Upper lobe of right lung (tissue), 1 donor: ENCODE measurements at places on chromosomes 12 and 14.

GRCh38 chr12:11684393-11684792, 34.9 kb downstream of the ETV6 start:
- DNase-seq = no peak

- DNase-seq = no peak
Observed at GRCh38 chr12:18797604-18798003, 59.7 kb downstream of the CAPZA3 start.

GRCh38 chr12:2836574-2836973, 1.7 kb upstream of the NRIP2 start:
- no peak for DNase-seq

- no peak for DNase-seq
Observed at GRCh38 chr14:92392711-92393110, 69.7 kb downstream of the SLC24A4 start.

GRCh38 chr14:100589071-100589759, 2.0 kb upstream of the BEGAIN start:
- peak; percentile 30 for DNase-seq

DNA sequence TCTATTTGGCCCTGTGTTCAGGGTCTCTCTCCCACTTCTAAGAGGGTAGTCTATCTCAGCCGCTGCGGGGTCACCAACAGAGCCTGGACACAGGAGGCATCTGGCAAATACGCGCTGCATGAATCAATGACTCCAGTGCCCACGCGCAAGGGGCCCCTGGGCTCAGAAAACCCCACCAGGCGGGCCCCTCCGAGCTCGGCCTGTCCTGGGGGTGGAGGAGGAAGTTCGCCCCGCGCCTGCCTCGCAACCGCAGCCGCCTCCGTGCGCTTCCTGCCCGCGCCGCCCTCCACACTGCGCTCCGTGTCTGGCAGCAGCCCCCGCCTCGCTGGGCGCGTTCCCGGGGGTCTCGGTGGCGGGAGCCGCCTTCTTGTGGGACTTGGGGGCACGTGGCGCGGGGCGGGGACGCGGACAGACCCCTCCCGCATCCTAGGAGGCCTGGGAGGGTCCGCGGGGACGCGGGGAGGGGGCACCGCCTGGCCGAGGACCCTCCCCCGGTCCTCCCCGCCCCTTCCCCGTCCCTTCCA, 811 bp upstream of the FBRSL1 start:
- DNase-seq = peak; percentile 82

DNA sequence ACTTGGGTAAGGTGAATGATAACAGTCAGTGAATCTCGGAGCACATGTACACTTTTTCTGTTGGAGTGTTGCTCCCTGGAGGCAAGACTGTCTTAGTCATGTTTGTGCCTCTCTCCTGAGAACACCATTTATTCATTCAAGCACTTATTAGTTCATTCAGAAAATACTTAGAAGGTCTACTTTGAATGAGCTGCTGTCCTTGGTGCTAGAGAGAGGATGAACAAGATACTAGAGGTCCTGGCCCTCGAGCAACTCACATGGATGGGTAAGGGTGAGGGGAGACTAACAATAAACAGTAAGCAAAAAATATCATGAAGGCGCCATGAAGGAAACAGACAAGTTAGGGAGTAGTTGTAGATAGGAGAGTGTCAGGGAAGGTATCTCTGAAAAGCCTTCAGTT, 17.1 kb upstream of the SAMD4A start:
- DNase-seq = no peak

DNA sequence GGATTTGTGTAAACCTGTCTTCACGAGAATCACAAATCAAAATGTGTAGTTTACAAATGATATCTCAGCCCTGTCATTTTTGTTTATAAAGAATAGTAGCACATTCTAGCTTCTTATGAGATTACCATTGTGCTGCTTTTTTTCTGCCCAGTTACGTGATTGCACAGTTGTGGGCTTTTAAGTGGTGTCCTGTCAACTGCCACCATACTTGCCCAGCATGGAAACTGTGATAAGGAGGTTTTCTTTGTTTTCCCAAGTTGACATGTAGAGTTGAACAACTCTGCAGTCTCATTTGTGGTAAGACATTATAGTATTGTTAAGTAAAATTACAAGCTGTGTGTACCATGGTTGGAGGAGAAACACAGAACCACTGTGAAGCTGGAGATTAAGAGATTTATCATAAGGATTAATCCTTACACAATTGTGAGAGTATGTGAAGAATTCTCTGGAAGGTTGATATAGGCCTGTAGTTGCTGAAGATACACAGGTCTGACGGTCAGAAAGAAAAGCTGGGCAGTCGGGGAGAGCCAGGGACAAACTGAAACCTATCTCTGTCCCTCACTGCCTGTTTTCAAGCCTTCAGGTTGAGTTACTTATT, 12.2 kb downstream of the CHURC1 start:
- DNase-seq = no peak

DNA sequence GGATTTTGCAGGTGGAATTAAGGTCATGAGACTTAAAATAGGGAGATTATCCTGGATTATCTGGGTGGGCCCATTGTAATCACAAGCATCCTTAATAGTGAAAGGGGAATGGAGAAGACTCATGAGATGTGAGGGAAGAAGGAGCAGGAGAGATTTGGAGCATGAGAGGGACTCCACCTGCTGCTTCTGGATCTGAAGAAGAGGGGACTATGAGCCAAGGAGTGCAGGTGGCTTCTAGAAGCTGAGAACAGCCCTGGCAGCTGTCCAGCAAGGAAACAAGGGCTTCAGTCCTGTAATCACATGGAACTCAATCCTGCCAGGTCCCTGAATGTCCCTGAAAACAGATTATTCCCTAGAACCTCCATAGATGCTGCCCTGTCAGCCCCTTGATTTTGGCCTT, 67.8 kb downstream of the PELI2 start:
- no peak for DNase-seq

DNA sequence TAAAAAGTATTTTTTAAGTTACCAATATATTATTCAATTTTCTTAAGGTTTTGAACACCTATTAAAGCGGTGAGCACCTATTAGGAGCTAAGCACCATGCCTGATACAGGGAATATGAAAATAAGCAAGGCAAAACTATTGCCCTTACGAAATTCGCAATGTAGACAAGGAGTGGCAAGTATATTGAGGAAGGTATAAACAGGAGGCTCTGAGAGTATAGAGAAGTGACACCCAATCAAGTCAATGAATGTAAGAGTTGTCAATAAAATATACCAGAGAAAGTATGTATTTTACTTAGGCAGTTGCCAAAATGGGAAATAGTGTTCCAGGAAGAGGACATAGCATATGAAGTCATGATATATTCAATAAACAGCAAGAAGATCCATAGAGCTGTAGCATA, 57.2 kb downstream of the LRP6 start:
- DNase-seq = no peak

GRCh38 chr14:41806366-41806975, 199.8 kb downstream of the LRFN5 start:
- no peak for DNase-seq

GRCh38 chr14:65287264-65288131, 125.0 kb upstream of the FUT8 start:
- no peak for DNase-seq

- DNase-seq = no peak
Observed at GRCh38 chr12:58143498-58143995, 202.2 kb downstream of the ATP23 start.

GRCh38 chr12:54549774-54550451, 512 bp downstream of the PDE1B start:
- no peak for DNase-seq

GRCh38 chr12:108312073-108312659, 26.9 kb downstream of the CMKLR1 start:
- no peak for DNase-seq

DNA sequence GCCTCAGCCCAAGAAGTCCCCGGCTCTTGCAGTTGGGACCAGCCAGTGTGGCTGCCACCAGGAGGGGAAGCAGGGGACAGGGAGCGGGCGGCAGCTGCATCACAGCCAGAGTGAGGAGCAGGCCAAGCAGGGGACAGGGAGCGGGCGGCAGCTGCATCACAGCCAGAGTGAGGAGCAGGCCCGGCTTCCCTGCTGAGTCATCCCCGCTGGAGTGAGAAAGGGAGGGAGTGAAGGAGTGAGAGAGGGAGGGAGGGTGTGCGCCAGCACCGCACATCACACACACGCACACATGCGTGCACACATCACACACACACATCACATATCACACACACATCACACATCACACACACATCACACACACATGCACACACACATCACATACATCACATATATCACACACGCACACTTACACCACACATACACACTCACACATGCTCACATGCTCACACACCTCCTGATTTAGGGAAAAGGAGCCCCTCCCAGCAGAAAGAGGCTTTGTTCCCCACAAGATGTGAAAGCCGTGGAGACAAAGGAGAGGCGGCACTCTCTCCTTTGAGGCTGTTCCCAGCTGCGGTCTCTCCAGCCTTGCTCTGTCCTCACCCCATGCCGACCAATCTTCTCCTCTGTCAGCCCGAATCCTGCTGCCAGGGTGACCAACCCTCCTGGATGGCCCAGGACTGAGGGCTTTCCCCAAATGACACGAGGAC, 16.7 kb upstream of the ZDHHC22 start:
- DNase-seq = no peak

GRCh38 chr12:105433804-105434203, 103.3 kb downstream of the C12orf75 start:
- no peak for DNase-seq

- DNase-seq = no peak
Observed at GRCh38 chr12:3572560-3572959, 81.6 kb downstream of the PRMT8 start.

- DNase-seq = no peak
Observed at GRCh38 chr12:5171701-5172100, 128.0 kb downstream of the KCNA5 start.

DNA sequence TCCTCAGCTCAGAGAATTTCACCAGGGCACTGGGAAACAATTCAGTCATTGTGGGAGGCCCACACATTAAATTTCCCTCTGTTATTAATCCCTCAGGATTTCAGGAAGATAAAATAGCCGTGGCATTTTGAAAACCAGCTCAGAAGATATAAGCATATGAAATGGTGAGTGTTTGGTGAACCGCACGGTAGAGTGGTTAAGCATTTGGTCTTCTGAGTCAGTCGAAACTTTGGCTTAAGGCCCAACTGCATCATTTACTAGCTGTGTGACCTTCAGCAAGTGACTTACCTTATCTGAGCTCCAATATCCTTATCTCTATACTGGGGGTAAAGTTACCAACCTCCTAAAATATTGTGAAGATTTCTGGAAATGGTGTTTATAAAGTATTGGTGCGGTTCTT, 5.2 kb upstream of the VRK1 start:
- DNase-seq = no peak

DNA sequence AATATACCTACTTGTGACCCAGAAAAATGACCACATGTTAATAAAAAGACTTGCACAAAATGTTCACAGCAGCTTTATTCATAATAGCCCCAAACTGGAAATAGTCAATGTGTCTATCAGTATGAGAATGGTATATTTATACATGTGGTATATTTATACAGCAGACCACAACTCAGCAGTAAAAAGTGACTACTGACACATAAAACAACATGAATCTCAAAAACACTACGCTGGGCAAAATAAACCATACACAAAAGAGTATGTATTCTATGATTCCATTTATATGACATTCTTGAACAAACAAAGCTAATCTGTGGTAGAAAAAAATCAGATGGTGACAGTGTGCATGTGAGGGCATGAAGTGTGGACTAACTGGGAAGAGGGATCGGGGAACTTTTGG, 35.1 kb downstream of the ARF6 start:
- DNase-seq = no peak

GRCh38 chr12:79085106-79085682, 220.6 kb downstream of the SYT1 start:
- no peak for DNase-seq

DNA sequence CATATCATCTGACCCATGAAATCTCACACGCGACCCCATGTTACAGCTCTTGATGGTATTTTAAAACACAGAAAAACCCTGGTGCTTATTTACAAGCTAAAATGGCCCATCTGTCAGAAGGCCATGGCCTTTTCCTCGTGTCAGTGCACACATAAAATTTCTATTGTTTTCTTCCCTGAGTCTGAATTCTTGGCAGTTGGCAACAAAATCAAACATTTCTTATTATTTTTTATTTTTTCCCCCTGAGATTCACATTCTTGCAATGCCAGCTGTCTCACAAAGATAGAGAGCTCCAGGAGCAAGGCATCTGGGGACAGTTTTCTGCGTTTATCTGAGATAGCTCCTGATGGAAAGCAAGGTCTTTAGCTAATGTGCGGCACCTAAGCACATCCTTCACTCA, 818.1 kb upstream of the TMEM132C start:
- DNase-seq = no peak

GRCh38 chr14:56703947-56704346, 106.3 kb downstream of the OTX2 start:
- DNase-seq = no peak

- DNase-seq = no peak
Observed at GRCh38 chr12:108035372-108035771, 93.7 kb upstream of the WSCD2 start.

GRCh38 chr12:48954061-48954460, 3.2 kb downstream of the ARF3 start:
- DNase-seq = no peak

GRCh38 chr14:80117876-80118275, 93.4 kb downstream of the DIO2 start:
- no peak for DNase-seq

DNA sequence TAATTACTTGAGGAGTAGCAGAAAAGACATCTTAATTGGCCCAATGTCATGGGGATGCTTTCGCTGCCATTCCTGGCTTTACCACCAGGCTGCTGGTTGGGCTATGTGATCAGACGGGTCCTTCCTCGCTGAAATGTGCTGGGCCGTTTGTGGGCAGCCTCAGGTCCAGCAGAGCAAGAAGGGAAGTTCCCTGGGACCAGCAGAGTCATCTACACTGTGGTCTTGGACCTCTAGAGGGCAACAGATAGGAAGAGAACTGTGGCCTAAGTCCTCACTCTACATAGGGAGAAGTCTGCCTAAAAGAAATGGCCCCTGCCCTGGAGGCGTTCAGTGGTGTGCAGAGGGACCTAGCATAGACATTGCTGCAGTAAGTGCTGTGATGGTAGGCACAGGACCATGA, 10.9 kb downstream of the EVL start:
- peak; percentile 74 for DNase-seq

DNA sequence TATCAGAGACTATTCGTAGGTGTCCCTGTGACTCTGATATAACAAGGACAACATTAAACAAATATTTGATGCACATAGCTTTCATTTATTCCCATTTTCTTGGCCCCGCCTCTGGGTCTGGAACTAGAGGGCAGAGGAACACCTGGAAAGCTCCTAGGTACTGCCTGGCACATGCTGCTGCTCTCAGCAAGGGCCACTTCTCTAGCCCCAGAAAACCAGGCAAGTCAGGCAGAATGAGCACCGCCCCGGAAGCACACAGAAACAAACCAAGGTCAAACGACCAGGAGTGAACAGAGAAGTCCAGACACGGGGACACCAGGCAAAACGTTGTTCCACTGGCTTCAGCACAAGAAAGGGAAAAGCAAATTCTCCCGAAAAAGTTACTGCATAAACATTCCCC, 76.1 kb downstream of the TTC7B start:
- DNase-seq = no peak

DNA sequence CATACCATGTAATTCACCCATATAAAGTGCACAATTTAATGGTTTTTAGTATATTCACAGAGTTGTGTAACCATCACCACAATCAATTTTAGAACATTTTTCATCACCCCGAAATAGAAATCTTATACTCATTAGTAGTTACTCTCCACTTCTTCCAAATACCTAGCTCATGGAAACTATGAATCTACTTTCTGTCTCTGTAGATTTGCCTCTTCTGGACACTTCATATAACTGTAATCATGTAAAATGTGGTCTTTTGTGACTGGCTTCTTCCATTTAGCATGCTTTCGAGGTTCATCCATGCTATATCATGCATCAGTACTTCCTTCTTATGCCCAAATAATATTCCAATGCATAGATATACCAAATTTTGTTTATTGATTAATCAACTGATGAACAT, 10.8 kb downstream of the DNAI7 start:
- DNase-seq = no peak
